ENCODE measurements at places on chromosomes 11 and 22.

GRCh38 chr11:17720796-17721171, 1.4 kb downstream of the MYOD1 start:
- no peak for DNase-seq

DNA sequence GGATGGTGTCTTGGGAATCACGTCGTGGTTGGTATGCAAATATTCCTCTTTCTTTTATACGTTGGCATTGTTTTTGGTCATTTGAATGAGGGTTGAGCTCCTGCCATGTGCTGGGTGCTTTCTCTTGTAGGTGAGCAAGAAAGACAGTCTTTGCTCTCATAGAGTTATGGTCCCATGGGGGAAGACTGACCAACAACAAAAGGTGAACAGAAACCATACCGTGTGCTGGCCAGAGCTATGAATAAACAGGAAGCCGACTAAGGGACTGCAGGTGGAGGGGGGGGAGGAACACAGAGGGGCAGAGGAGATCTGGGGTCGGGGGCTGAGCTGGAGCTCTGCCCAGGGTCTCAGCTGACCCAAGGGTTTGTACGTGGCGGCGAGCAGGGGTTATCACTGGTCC, 245.3 kb downstream of the CTTN start:
- DNase-seq = no peak

DNA sequence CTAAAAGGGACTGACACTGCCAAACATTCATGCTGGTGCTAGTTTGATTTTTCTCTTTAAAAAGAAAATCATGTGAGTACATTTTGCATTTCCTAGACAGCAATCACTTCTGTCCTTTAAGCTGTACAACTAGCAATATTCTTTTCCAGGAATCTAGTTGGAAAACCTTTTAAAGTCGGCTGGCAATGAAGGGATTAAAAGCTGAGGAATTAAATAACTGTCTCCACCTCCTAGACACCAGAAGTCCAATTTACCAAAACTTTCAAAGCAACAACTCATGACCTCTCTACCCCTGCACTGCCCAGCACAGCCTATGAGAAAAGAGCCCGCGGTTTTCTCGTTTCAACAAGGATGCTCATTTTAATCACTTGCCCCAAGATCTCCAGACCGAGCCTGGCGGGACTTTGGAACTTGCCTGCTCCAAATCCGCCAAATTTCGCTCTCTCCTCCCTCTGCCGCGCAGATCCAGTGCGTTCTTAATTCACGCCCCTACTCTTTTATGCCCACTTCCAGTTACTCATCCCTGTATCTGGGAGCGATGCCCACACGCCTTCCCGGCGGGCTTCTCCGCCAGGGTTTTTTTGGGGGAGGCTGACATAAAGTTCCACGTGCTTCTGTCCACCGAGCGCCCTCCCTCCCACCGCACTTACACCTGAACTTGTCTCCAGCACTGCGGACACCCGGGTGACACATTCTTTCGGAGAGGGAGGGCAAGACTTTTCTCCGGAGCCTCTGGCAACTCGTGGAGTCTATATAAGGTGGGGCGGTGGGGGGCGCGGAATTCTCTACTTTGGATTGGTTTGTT, 2.5 kb downstream of the MPPED2 start:
- DNase-seq = no peak

- no peak for DNase-seq
Measured at GRCh38 chr11:7579361-7579791, 65.6 kb downstream of the PPFIBP2 start.

DNA sequence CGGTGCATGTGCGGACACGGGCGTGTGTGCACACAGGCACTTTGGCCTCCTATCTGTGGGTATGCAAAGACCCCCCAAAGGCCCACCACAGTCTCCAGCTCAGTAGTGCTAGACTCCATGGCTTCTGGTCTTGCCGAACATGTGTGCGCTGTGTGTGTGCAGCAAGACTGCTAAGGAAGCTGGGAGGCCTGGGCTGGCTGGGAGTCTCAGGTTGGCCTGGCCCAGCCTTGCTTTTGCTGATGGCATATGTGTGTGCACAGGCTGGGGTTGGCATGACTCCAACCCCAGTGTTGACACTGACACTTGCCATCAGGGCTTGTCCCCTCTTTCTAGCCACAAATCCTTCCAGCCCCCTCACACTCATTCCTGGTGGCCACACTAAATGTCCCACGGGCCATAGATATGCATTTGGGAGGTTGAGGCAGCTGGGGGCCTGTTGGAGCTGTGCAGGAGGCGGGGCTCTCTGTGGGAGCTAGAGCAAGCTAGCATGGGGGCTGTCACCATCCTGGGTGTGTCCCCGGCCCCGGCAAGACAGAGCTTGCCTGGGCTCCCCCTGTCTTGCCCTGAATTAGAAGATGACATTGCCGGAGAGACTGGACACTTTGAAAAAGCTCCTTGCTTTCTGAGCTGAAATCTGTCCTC, 60.9 kb upstream of the NECTIN1 start:
- no peak for DNase-seq

GRCh38 chr11:110072930-110073329, 20.3 kb upstream of the ZC3H12C start:
- DNase-seq = no peak

DNA sequence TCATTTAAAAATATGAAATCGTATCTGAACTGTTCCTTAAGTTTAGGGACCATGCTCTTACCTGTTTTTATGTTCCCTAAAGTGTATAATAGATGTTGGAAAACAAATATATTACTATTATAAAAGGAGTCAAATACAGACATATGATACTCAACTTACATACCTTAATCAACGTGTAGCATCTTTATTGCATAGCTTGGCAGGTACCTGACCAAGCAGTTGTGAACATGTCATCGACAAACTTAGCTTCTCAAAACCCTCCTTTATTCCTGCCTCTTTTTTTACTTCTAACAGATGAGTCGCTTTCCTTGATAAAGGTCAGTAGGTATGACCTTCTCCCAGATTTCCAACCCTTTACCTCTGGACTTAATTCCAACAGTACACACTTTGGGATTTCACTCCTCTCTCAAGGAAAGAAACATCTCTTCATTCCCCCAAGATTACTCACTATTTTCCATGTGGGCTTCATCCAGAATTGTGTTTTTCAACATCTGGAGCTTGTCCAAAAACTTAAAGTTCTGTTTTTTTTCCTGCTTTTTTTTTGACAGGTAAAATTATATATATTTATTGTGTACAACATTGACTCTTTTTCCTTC, 11.9 kb downstream of the HIPK3 start:
- no peak for DNase-seq
